Stomach (tissue), 19 donors: ENCODE measurements at places on chromosomes 5 and 9.

DNA sequence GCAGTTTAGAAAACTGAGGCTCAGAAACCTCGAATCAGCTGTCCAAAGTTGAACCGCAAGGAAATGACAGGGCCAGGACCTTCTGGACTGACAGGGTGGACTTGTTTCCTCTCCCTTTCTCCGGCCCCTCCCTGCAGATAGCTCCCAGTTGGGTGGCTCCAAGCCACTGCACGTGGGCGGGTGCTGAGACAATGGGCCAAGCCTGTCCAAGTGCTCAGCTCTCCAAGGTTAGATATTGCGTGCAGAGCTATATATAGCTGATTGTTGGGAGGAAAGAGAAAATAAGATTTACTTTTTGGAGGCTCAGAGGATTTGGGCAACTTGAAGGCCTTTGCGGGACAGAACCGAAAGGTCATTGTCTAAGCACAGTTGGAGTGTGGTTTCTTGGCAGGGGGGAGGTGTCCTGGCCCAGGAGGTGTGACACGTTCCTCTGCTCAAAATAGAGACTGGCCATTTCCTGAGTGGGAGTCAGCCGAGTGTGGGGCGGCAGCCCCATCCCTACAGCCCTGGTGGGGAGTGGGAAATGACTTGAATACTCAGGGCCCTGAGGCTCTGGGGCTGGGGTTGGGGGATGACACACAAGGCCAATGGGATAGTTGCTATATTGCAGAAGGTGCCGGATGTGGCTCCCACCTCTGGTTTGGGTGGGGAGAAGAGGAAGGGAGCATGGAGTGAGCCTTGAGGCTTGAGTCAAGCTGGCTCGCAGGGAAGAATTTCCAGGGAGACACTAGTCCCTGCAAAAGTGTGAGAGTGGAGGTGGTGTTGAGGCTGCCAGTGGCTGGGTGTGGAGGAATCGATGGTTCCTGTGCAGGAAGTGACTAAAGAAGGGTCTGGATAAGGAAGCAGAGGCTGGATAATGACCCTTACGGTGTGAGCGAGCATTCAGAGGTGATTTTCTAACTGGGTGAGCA, 44.4 kb upstream of the SMAD5 start:
- peak; percentile 91 for DNase-seq

DNA sequence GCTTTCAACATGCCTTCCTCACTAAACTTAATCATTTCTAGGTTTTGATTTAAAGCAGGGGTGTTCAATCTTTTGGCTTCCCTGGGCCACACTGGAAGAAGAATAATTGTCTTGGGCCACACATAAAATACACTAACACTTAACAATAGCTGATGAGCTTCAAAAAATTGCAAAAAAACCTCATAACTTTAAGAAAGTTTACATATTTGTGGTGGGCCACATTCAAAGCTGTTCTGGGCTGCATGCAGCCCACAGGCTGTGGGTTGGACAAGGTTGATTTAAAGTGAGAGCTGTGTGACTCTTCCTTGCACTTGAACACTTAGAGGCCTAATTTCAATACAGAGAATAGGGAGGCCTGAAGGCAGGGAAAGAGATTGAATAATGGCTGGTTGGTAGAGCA, 598.3 kb downstream of the EFNA5 start:
- no peak for DNase-seq

- DNase-seq, result no peak
These were observed 2403.4 kb upstream of the ACO1 start for GRCh38 chr9:29981013-29981412.

DNA sequence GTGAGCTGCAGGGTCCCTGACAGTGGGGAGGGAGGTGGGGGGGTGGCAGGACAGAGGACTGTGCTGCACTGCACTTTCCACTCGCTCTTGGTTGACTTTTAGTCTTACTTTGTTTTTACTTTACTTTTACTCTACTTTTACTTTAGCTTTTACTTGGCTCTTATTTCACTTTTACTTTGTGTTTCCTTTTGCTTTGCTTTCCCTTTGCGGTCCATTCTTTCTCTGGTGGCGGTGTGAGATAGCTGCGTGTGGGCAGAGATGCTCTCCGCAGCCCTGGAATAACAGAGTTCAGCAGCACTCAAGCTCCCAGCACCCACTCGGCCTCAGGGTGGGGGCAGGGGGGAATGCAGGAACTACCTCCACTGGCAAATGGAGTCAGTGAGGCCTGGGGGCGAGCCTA, 4.7 kb downstream of the AK8 start:
- no peak for DNase-seq

DNA sequence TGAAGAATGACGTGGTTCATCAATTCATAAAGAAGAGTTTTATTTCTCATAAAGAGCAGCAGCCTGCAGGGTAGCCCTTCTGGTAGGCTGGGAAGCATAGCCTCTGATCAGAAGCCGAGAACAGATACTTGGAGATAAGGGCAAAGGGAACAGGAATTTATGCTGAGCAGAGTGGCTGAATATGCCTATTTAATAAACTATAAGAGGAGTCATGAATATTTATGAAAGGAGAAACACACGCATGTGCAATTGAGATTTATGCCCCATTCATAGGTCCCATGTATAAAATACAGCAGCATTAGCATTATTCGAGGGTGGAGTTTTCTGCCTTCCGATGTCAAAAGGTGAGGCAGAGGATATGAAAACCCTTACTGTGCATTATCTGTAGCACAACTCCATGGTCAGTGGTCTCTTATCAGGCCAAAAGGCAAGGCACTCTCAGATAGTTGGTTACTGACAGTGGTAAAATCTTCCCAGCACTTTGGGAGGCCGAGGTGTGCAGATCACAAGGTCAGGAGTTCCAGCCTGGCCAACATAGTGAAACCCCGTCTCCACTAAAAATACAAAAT, 569.1 kb downstream of the ACTL7B start:
- no peak for DNase-seq

DNA sequence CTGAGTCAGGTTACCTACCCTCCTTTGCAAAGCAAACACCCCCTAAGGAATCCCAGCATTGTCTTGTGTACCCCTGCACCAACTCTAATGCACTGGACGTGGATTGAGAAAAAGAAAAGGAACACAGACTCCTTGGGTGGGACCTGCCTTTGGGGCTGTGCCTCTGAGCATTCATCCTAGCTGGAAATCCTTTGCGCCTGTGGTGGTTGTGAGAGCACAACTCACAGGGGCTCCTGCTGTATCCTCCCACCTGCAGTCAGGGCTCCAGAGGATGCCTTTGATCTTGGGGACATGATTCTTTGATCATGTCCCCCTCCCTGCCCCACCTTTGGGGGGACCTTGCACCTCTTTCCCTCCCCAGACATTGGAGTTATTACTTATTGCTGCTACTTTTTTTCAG, 338.5 kb downstream of the GADD45G start:
- DNase-seq, result no peak

GRCh38 chr9:86942281-86943200, 4.8 kb downstream of the GAS1 start:
- no peak for DNase-seq

DNA sequence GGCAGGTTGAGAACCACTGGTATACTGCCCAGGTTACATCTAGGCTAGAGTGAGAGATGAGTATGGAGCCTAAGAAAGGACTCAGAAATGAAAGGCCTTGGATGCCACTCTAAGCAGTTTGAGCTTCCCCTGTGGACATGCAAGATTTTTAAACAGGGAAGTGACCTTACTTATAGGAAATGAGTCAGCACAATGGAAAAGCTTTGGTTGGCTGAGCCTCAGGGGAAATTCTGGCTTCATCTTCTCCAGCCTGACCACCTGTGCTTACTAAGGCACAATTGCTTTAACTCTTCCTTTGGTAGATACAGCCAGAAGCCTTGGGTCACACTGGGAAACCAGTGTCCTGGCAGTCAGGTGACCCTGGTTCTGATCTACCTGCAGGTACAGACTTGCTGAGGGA, 380.2 kb upstream of the ZNF462 start:
- no peak for DNase-seq

DNA sequence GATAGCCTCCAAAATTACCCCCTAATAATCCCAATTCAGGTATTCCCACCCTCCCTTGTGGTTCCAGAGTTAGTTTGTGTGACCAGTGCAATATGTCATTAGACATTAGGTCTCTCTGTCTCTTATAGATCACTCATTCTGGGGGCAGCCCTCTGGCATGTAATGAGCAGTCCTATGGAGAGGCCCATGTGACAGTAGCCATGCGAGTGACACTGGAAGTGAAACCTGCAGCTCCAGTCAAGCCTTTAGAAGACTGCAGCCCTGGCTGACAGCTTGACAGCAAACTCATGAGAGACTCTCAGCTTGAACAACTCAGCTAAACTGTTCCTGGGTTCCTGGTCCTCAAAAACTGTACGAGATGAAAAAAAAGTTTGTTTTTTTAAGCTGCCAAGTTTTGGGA, 54.0 kb upstream of the HSPB3 start:
- no peak for DNase-seq

GRCh38 chr9:105445203-105445881, 2.5 kb upstream of the FSD1L start:
- no peak for DNase-seq

- no peak for DNase-seq
These were observed 85.4 kb upstream of the SMARCA2 start for GRCh38 chr9:1929722-1930244.

GRCh38 chr5:9301200-9301599, 244.7 kb downstream of the SEMA5A start:
- no peak for DNase-seq

DNA sequence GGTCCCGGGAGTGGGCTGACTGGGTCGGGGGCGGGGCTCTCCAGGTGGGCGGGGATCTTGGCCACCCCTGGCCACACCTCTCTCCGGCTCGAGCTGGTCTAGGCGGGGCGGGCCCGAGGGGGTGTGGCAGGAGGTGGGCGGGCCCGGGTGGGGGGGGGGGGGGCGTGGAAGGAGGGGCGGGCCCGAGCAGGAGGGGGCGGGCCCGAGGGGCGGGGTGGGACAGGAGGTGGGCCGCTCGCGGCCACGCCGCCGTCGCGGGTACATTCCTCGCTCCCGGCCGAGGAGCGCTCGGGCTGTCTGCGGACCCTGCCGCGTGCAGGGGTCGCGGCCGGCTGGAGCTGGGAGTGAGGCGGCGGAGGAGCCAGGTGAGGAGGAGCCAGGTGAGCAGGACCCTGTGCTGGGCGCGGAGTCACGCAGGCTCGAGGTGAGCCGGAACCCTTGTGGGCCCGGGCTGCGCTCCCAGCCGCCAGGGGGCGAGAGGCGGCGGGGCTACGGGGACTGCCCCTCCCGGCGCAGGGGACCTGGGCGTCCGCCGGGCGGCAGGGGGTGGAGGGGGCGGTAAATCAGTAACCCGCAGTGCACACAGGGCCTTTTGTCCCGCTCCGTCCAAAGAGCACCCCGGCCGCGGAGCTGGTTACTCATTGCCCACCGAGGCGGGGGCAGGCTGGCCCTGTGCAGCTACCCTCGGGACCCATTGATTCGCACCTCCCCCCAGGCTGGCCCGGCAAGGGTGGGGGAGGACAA, at the start of gene FGFR4:
FGFR4 (plus strand) TSS at position 262 of the 744 bp plus-strand sequence. CDS start 2,688 bp downstream, outside the sequence.
- DNase-seq, result peak; percentile 83
